ENCODE measurements at places on chromosomes 2 and 18.

GRCh38 chr2:132542953-132543569 is 126.5 kb downstream of the GPR39 start:
- no peak for DNase-seq

GRCh38 chr2:42974721-42975717 is 182.6 kb upstream of the HAAO start:
- peak; percentile 45 for DNase-seq

- no peak for DNase-seq
Measured at GRCh38 chr18:41618147-41618546, 336.9 kb upstream of the PIK3C3 start.

- DNase-seq, result no peak
Measured at GRCh38 chr2:203596183-203596582, 61.1 kb upstream of the RAPH1 start.

GRCh38 chr18:36112302-36112701 is 16.8 kb downstream of the SLC39A6 start:
- no peak for DNase-seq

DNA sequence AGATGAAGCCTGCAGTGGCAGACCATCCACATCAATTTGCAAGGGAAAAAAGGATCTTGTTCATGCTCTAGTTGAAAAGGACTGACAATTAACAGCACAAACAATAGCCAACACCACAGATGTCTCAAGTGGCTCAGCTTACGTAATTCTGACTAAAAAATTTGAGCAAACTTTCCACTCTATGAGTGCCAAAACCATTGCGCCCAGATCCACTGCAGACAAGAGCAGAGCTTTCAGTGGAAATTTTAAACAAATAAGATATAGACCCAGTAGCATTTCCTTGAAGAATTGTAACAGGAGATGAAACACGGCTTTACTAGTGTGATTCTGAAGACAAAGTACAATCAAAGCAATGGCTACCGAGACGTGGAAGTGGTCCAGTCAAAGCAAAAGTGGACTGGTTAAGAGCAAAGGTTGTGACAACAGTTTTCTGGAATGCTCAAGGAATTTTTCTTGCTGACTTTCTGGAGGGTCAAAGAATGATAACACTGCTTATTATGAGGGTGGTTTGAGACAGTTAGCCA is 12.0 kb upstream of the ZNF396 start:
- no peak for DNase-seq

- no peak for DNase-seq
Measured at GRCh38 chr2:144650907-144651306, 131.0 kb upstream of the ZEB2 start.

- no peak for DNase-seq
Measured at GRCh38 chr2:6283259-6283658, 582.4 kb downstream of the CMPK2 start.
